ENCODE measurements at places on chromosomes 3 and 15.
A peak's percentile ranks its signal among the peaks of the same experiment; 100 is the strongest.

GRCh38 chr15:29268706-29269484 lies 727 bp downstream of the NSMCE3 start:
- DNase-seq: peak; percentile 18

DNA sequence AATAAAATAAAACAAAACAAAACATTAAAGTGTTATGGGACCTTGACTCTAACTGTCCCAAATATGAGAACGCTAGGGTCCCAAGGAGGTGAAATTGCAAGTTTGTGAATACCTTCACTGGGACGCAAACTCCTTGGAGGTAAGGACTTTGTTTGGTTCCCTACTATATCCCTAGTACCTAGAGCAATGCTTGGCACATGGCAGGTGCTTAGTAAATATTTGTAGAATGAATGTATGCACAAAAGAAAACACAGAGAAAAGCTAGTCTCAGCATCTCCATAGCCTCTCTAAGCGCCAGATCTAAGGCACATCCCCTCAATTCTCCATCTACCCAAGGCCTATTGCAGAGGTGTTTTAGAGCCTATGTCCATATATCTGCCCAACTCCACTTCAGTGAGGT lies 30.5 kb downstream of the GPR176 start:
- DNase-seq: no peak

DNA sequence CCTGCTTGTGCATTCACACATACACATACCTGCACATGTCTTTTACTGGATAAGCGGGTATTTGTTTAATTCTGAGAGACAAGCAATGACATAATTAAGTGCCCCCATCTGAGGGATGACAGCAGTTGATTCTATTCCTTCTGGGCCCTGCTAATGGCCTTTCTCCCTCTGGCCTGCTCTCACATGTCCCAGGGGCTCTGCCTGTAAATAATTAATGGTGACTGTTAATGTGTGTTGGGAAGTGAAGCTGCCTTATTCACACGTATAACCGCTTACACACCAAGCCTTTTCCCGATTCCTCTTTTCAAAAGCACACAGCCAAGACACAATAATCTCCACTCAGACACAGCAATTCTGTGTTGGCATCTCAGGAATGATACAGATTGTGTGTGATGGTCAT lies 47.8 kb downstream of the LRRK1 start:
- DNase-seq: no peak

GRCh38 chr15:73886717-73887345 lies 13.5 kb downstream of the TBC1D21 start:
- DNase-seq: no peak

GRCh38 chr3:176967522-176967921 lies 229.8 kb downstream of the TBL1XR1 start:
- DNase-seq: no peak

Data from lung microvascular endothelial cell (primary cell).